ENCODE measurements at places on chromosomes 5 and 9. TPM values are rescaled to one million over a fixed set of nuclear protein-coding genes. Genes with fewer than 3 reads are reported as not detected.

DNA sequence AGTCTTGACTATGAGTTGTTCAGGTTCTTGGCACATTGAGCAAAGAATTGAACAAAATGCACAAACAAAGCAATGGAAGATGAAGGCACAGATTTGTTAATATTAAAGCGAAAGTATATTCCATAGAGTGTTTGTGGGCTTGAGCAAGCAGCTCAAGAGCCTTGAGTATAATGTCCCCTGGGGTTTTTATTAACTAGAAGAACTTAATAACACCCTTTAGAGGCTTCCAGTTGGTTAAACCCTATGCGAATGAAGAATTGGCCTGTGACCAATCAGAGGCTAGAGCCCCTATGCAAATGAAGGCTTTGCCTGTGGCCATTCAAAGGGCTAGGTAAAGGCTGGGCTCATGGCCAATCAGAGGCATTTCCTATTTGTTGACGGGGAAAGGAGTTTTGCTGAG, 135.3 kb upstream of the IL12B start:
- H3K4me1 ChIP-seq = peaks cover 9% of the 10 kb centered on the region
- no peak overlapping the region for H3K4me3 ChIP-seq
- no peaks in the 10 kb centered on the region for H3K36me3 ChIP-seq
- no peak for DNase-seq
- no peak overlapping the region for H3K27ac ChIP-seq

- H3K36me3 ChIP-seq = no peaks in the 10 kb centered on the region
- no peak overlapping the region for H3K27ac ChIP-seq
- no peaks in the 10 kb centered on the region for H3K27me3 ChIP-seq
- no peak for DNase-seq
These were observed 437.0 kb downstream of the ZNF608 start for GRCh38 chr5:124309241-124309980.

GRCh38 chr9:111970827-111971226, 74.2 kb downstream of the UGCG start:
- no peak overlapping the region for H3K4me3 ChIP-seq
- DNase-seq = no peak
- H3K36me3 ChIP-seq = no peaks in the 10 kb centered on the region
- no peak overlapping the region for H3K27ac ChIP-seq

DNA sequence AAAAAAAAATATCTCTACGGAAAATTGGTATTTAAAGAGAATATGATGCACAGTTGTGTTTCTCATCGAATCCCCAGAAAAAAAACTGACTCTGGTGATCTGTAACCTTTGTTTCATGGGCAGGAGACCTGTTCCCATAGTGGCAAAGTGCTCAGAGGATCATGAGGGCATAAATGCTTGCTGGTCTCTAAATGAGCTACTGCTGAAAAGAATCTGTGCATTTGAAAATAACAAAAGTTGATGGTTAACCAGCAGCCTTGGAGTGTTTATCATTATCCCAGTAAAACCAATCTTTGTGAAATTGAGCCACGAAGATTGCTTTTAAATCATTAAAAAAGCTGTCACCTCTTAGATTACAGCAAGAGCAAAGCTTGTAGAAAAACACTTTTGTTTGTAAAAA, 775.4 kb downstream of the MTRR start:
- no peaks in the 10 kb centered on the region for H3K4me1 ChIP-seq
- H3K4me3 ChIP-seq = no peak overlapping the region
- H3K27me3 ChIP-seq = no peaks in the 10 kb centered on the region
- no peak overlapping the region for H3K27ac ChIP-seq
- DNase-seq = no peak

DNA sequence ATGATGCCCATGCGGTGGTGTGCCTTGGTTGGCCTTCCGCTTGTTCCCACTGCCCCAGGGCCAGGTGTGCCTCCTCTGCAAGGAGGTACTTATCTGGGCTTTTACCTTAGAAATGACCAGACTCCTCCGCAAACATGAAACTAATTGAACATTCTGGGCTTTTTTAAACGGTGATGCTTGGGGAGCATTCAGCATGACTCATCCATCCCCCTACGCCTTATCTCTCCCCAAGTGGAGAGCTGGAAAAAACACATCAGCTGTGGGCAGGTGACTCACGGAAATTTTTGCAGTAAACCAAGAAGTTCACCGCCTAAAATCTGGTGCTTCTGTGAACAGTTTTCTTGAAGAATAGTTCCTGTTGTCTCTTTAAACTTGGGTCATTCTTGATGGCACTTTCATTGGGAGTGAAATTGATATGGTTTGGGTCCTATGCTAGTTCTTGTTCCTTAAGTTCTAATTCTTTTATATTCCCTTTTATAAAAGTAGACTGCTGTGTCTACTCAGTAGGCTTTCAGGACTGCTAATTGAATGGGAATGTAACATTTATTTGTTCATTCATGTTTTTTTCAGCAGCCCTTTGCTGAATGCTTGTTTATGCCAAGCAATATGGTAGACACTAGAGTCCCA, 39.6 kb downstream of the SFXN1 start:
- peaks cover 79% of the 10 kb centered on the region for H3K4me1 ChIP-seq
- DNase-seq = peak; percentile 91
- H3K36me3 ChIP-seq = peaks cover 92% of the 10 kb centered on the region
- peak overlapping the region; percentile 95 for H3K27ac ChIP-seq
- peak overlapping the region; percentile 73 for H3K4me3 ChIP-seq

GRCh38 chr5:164119806-164120447, 614.5 kb downstream of the MAT2B start:
- no peaks in the 10 kb centered on the region for H3K4me1 ChIP-seq
- H3K4me3 ChIP-seq = no peak overlapping the region
- H3K36me3 ChIP-seq = no peaks in the 10 kb centered on the region
- DNase-seq = peak; percentile 55
- H3K27ac ChIP-seq = peak overlapping the region; percentile 22

GRCh38 chr5:124962111-124962510, 215.7 kb upstream of the ZNF608 start:
- H3K36me3 ChIP-seq = no peaks in the 10 kb centered on the region
- DNase-seq = no peak
- H3K4me3 ChIP-seq = no peak overlapping the region
- H3K27ac ChIP-seq = no peak overlapping the region
- H3K27me3 ChIP-seq = no peaks in the 10 kb centered on the region

DNA sequence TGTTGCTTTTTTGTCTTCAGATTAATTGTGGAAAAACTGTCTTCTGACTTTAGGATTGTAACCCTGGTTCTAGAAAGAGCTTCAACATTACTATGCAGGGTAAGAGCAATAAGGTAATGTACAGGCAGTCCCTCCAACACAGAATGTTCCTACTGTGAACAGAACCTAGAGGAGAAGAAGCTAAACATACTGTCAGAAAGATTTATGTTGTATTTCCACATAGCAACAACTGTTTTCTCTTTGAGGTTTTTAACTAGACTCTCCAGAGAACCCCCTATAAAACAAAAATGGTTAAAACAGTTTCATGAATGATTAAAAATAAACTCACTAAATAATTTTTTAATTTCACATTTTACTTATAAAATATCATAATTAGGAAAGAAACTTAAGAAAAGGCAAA, 64.3 kb upstream of the NAA35 start:
- H3K27me3 ChIP-seq = no peaks in the 10 kb centered on the region
- DNase-seq = no peak
- no peaks in the 10 kb centered on the region for H3K4me1 ChIP-seq
- no peak overlapping the region for H3K27ac ChIP-seq
- H3K4me3 ChIP-seq = no peak overlapping the region
- H3K36me3 ChIP-seq = no peaks in the 10 kb centered on the region

DNA sequence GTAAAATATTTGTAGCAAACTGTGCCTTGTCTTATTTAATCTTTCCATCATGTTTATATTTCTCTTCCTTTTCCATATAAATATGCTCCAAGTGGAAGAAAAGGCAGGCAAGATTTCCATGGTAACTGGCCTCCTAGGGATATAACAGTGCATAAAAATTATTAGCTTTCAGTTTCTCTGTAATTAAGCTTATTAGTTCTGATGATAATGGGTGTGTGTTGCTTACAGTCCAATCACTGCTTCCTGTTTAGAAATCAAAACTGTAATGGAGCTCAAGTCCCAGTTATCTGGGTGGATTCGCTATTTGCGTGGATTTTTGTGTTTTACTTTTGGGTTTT, 213.0 kb downstream of the PJA2 start:
- H3K4me1 ChIP-seq = peaks cover 4% of the 10 kb centered on the region
- no peaks in the 10 kb centered on the region for H3K27me3 ChIP-seq
- no peak overlapping the region for H3K4me3 ChIP-seq
- no peaks in the 10 kb centered on the region for H3K36me3 ChIP-seq
- no peak for DNase-seq

DNA sequence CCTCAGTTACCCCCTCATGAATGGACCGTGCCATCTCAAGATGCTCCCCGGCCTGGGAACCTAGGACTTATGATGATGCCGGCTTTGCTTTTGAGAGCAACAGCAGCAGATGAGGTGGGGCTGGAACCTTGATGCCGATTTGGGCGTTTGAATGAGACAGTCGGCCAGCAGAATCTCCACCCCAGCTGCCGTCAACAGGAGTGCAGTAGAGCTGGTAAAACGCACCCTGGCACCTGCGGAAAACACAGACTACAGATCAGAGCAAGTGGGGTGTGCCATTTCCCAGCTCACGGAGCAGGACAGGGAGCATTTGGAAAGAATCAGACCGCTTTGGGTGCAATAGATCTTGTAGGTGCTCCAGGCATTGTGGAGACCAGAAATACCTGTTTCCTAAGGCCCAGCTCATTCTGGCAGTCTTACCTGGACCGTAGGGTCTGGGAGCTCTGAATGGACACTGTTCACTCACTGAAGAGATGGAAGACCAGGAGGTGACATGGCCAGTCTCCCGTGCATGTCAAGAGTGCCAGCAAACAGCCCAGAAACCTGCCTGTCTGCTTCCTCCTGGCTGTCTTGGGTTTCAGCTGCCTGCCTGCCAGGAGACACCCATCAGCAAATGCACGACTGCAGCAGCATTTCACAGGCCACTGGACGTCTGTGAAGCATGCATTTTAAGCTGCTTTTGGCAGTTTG, 317.7 kb upstream of the IRX4 start:
- DNase-seq = no peak
- H3K27ac ChIP-seq = no peak overlapping the region
- no peaks in the 10 kb centered on the region for H3K4me1 ChIP-seq
- H3K36me3 ChIP-seq = no peaks in the 10 kb centered on the region
- no peak overlapping the region for H3K4me3 ChIP-seq

GRCh38 chr9:15867334-15867733, 314.5 kb downstream of the CCDC171 start:
- no peak overlapping the region for H3K27ac ChIP-seq
- no peak overlapping the region for H3K4me3 ChIP-seq
- H3K36me3 ChIP-seq = no peaks in the 10 kb centered on the region
- no peak for DNase-seq
- H3K4me1 ChIP-seq = no peaks in the 10 kb centered on the region

The ENTPD8 gene
- total RNA-seq = not detected

The EGFL7 gene
- total RNA-seq = 3.2 TPM

The KIAA0825 gene
- 0.54 TPM for total RNA-seq

The PANK3 gene
- total RNA-seq = 73.1 TPM

The CEP78 gene
- total RNA-seq = 39.1 TPM

Measured in activated CD4-positive, alpha-beta T cell treated with anti-CD3 and anti-CD28 coated beads, Interleukin-2, amount 10 ng/mL, durations not matched to agents 24 days and 14 days (primary cell).